ENCODE measurements at places on chromosomes 2 and 18.

- DNase-seq = no peak
These were observed 481.1 kb downstream of the CBLN2 start for GRCh38 chr18:72063001-72063400.

- DNase-seq = no peak
These were observed 54.9 kb upstream of the RAB12 start for GRCh38 chr18:8554354-8554753.

DNA sequence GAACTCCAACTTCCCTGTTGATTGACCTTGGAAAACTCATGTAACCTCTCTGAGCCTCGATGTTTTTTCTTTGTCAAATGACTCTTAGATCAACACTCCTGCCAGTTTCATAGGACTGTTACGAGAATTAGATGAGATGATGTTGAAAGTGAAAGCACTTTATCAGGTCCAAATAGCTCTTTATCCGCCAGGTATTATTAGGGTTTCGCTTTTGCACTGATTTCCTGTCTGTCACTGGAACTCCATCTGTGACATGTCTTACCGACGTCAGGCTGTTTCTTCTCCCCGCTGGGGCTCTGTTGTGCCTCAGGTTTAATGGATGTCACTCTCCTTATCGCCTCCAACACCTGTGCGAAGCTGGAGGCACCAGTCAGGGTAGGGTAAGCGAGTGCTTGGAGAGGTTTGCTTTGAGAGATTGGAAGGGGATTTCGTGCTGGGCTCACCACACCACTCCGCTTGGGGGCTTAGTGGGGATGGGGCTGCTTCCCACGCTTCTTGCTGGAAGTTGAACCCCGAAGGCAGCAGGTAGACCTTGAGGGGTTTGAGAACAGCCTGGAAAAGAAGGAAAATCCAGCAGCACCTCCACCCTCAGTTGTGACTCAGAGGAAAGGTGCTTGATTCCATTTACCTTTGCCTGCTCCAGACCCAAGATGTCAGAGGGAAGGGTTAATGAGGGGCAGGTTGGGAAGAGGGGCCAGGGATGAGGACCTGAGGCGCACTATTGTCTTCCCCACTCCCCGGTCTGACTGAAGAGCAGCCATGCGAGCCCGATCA is 4.3 kb downstream of the GAD1 start:
- no peak for DNase-seq

DNA sequence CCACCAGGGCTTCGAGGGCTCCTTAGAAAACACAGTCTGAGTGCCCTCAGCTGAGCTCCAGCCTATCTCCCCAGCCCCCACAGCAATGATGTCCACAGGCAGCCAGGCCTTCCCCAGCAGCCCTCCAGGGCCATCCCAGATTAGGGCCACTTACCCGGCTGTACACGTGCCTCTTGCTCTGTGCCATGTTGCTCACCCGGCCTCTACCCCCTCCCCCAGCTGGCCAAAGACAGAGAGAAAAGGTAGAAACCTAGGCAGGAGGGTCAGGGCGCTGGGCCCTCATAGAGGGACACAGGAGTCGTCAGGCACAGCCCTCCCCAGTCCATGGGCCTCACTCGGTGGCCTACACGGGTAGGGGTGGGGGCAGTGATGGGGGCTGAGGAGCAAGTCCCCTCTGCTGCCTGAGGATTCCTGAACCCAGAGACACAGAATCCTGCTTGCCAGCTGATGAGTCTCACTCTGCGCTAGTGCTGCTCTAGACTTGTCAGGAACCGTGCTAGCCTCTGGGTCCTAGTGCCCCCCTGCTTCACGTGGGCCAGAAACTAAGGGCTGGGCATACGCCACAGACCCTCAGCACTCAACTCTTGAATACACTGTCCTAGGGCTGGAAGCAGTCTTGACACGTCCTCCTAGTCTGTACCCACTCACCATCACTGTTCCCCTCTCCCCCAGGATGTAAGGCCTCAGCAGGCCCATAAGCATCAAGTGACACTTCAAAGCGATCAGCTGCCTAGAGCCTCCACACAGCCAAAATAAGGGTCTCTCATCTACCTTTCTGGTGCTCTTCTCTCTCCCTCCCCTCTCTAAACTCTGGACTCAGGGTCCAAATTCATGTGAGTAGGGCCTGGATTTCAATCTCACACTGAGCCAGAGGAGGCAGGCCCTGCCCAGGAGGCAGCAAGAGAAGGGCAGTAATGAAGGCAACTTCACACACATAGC is at the start of gene DCTN1:
DCTN1 (minus strand) TSS at position 461 of the 939 bp plus-strand sequence; CDS start at position 187, 274 bp downstream.
- DNase-seq = peak; percentile 85

GRCh38 chr2:237688081-237688480 is 60.7 kb downstream of the LRRFIP1 start:
- no peak for DNase-seq

GRCh38 chr2:101479328-101479727 is 4.4 kb upstream of the RFX8 start:
- peak; percentile 64 for DNase-seq

DNA sequence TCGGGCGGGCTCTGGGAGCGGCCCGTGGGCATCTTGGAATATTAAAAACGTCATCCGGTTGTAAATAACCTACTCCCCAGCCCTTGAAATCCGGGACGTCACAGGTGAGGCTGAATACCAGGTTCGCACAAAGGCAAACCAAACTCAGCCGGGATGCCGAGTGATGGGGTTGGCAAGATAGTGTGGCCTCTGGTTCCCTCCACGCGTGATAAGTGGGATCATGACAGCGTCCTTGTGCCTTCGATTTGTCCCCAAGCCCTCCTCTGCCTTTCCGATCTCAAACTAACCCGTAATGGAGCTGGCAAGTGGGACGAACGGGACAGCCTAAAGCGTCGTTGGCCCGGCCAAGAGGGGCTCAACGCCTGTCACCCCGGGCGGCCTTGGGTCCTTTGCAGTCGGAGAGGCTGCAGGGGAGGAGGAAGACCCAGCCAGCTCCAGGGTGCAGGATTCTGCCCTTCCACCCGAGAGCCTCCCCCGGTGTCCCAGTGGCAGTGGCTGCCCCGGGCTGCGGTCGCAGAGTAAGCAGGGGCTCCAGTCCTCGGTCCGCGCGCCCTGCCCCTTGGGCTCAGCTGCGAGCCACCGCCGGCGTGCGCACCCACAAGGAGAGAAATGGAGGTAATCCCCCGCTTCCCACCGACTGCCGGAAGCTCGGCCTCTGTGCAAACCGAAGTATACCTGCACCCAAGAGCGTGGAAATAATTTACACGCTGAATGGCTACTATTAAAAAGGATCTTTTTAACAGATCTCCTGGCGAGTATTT is 13.4 kb upstream of the PAX3 start:
- DNase-seq = peak; percentile 52

DNA sequence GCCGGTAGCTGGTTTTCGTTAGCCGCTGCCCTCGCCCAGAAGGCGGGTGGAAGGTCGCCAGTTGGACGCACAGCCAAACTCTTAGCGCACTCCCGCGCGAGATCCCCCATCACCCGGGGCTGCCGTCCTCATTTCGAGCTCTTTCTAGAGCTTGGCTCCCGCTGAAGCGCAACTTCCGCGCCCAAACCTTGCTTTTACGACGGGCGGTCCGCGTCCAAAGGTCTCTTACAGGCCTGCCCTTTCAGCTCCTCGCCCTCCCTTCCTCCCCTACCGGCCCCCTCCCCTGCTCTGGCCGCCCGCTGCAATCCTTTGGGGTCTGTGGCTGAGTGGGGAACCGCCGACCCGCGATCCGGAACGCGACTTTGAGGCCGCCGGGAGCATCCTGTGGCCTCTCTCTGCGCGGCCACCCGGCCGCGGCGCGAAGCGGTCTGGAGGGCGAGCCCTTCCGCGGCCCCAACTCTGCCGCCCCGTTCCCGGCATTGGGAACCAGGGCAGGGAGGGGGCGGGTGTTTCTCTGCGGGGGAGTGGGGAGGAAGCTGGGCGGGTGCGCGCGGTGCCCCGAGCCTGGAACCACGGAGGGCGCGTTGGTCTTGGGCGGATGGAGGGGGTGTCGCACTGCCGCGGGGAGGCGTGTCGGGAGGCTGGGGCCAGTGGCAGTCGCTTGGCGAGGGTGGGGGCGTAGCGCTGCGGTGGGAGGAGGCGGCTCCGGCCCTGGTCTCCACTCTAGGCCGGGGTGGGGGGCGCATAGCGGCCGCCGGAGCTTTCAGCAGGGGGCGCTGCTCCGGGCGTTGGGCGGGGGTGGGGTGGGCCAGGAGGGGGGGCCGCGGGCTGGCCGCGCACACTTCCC is at the start of gene GDF7:
GDF7 (plus strand) TSS at position 841 of the 847 bp plus-strand sequence. CDS start 96 bp downstream, outside the sequence.
- no peak for DNase-seq

DNA sequence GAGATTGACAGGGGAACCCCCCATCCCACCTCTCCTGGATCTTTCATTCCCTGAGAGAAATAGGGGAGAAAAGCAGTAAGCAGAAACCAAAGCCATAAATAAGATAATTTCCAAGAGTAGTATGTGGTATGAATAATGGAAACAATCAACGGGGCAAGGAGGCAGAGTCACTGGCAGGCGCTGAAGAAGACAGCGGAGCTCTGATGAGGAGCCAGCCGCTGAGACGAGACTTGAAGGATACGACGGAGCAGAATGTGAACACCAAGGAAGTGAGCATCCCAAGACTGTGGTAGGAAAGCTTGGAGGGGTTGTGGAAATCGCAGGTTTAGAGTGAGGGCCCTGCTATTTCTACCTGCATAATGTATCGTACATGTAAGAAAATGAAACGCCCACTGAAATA is 93.6 kb upstream of the CBLN2 start:
- no peak for DNase-seq

- DNase-seq = no peak
These were observed 135.6 kb downstream of the ARHGAP15 start for GRCh38 chr2:143264851-143265250.

DNA sequence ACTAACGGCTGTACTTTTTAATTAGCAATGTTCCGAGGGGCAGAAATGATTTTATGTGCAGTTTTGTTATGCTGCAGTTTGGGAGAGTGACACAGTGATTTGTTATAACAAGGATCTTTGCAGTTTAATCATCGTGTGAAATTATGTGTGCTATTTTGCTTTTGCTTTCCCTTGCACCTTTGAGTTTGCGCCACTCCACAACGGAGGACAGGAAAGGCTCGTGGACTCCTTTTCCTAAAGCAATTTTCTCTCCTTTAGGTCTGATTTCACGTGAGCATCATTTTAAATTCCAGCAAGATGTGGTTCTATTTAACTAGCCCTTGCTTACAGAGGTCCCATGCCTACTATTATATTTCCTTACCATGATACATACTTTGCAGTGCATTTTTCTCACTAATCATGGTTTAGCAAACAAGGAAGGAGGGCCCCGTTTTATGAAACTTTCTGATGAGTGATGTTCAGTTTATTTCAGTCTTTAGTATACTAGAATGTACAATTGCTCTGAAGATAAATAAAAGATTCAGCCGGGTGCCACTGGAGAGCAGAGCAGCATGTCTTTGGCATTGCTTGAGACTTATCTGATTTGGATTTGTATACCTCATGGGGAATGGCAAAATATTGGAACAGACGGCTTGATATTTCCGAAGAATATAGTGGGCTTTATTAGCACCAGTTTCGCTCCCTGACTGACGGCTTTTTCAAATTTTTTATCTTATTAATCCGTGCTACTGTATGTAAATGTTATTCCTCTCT is 528.2 kb upstream of the FANCL start:
- no peak for DNase-seq

- no peak for DNase-seq
These were observed 136.9 kb upstream of the IL1R2 start for GRCh38 chr2:101854877-101855276.

GRCh38 chr2:239768031-239768790 is 256.9 kb downstream of the NDUFA10 start:
- no peak for DNase-seq

- DNase-seq = peak; percentile 38
These were observed 6.0 kb upstream of the NFATC1 start for GRCh38 chr18:79389689-79390088.

GRCh38 chr2:177584030-177584692 is 191.6 kb downstream of the AGPS start:
- no peak for DNase-seq

GRCh38 chr2:240655931-240656886 is 26.5 kb downstream of the AQP12B start:
- no peak for DNase-seq

DNA sequence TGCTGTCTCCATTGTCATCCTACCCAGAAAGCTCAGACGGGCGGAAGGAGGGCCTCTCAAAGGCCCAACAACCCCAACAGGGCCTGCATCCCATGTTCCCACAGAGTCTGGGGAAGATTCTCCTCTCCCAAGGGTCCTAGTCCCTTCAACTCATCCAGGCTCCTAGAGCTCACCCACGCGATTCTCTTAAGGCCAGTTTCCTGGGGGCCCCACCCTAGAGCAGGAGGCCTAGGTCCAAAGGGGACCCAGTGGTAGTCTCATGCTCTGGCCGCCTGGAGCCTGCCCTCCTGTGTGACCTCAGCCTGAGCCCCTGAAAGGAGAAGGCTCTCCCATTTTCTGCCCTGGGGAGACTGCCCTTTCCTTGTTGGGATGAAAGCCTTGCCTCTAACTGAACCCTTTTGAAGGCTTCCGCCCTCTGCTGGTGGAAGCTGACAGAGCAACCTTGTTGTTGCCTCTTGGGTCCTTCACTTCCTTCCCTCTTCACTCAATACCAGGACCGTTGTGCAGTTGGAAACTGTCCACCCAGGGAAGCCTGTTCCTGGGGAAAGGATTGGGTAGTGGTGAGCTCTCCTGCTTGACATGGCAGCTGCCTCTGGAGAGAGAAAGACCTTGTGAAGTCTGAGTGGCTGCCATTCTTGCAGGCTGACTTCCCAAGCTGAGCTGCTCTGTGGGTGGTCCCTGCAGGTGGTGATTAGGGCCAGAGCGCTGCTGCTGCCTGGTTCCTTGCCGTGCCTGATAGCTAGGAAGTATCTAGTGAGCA is 86.0 kb upstream of the ALPP start:
- peak; percentile 81 for DNase-seq

DNA sequence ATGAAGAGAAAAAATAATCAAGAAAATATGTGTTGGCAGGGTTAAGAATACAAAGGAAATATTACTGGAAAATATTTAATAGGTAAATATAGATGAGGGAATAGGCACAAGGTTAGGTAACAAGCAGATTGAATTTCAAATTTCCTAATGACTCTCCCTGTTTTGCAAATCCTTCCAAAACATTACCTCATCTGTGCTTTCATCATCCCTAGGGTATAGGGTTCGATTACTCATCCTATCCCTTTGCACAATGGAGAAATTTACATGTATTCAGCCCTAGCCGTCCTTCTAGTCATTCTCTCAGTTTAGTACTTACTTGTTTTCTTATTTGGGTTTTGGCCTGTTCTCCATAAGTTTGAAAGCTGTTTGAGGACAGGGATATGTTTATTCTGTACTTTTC is 864.6 kb upstream of the FSHR start:
- no peak for DNase-seq

DNA sequence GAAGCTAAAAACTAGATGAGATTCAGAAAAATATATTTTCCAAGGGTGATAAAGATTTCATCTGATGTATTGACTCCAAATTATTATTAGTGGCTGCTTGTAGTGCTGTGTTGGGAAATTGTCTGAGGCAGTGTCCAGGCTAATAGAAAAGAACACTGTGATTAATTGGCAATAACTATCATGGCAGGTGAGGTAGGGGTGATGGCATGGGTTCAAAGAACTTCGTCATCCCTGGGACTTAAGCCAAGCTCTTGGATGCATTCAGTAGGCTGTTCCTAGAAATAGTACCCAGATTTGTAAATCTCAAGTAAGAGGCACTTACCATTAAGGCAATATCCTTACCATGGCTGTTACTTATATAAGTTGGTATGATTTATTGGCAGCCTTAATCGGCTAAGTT is 13.2 kb upstream of the RAPGEF4 start:
- DNase-seq = no peak

GRCh38 chr18:9135912-9136314 is 668 bp upstream of the ANKRD12 start:
- DNase-seq = peak; percentile 75
